ENCODE measurements at places on chromosomes 7 and 10. TPM values are rescaled to one million over a fixed set of nuclear protein-coding genes. Genes with fewer than 3 reads are reported as not detected.

The ZDHHC6 gene
- total RNA-seq, result 28.0 TPM

The NPTX2 gene
- total RNA-seq, result under 0.01 TPM

The GPER1 gene
- 1.5 TPM for total RNA-seq

The GRM3 gene
- not detected for total RNA-seq

The CACNB2 gene
- total RNA-seq, result 1.5 TPM

The POLL gene
- total RNA-seq, result 15.7 TPM

The PVRIG gene
- total RNA-seq, result not detected

The VSTM2A gene
- not detected for total RNA-seq

The ST8SIA6 gene
- total RNA-seq, result 0.26 TPM

The CCL26 gene
- total RNA-seq, result 1.3 TPM

The GIMAP6 gene
- total RNA-seq, result under 0.01 TPM

The SCD gene
- 367 TPM for total RNA-seq

The HTR5A gene
- not detected for total RNA-seq

The MLLT10 gene
- 33.1 TPM for total RNA-seq

The DEPP1 gene
- 97.3 TPM for total RNA-seq

The C10orf67 gene
- under 0.01 TPM for total RNA-seq

The GPR26 gene
- total RNA-seq, result not detected

The OPN1SW gene
- total RNA-seq, result not detected

The UCN3 gene
- total RNA-seq, result not detected

The PRRT4 gene
- total RNA-seq, result under 0.01 TPM

The USP6NL gene
- total RNA-seq, result 8.7 TPM

The SAMD9L gene
- 15.7 TPM for total RNA-seq

The SUGCT gene
- total RNA-seq, result 16.5 TPM

The AGBL3 gene
- total RNA-seq, result 1.3 TPM

The SH2D4B gene
- total RNA-seq, result not detected

The CLCN1 gene
- under 0.01 TPM for total RNA-seq

The SLC39A12 gene
- total RNA-seq, result not detected

The DLD gene
- total RNA-seq, result 44.2 TPM

The LRRD1 gene
- 0.17 TPM for total RNA-seq

The AGR2 gene
- total RNA-seq, result not detected

The H2BK1 gene
- not detected for total RNA-seq

The ANKRD7 gene
- total RNA-seq, result 2.8 TPM

The GNAI1 gene
- 68.9 TPM for total RNA-seq

The SND1 gene
- total RNA-seq, result 174 TPM

The IFIT5 gene
- total RNA-seq, result 32.7 TPM

The VPS41 gene
- total RNA-seq, result 91.9 TPM

The PGAM2 gene
- 0.26 TPM for total RNA-seq

The TMEM225B gene
- total RNA-seq, result 1.2 TPM

The PSD gene
- total RNA-seq, result 5.3 TPM

The GBX1 gene
- total RNA-seq, result not detected

The ZNF467 gene
- total RNA-seq, result 1.0 TPM

The LBX1 gene
- under 0.01 TPM for total RNA-seq

The FBXL13 gene
- total RNA-seq, result 0.66 TPM

The SUN3 gene
- not detected for total RNA-seq

The CACNA2D1 gene
- 64.4 TPM for total RNA-seq

The C10orf105 gene
- under 0.01 TPM for total RNA-seq

The TRIL gene
- 0.17 TPM for total RNA-seq

The AVPI1 gene
- total RNA-seq, result 31.8 TPM

The TUBAL3 gene
- total RNA-seq, result not detected

The CDC14C gene
- 0.17 TPM for total RNA-seq

The FGFR2 gene
- total RNA-seq, result 0.17 TPM

All from fibroblast of lung (primary cell).